ENCODE measurements at places on chromosomes 2 and 18.

DNA sequence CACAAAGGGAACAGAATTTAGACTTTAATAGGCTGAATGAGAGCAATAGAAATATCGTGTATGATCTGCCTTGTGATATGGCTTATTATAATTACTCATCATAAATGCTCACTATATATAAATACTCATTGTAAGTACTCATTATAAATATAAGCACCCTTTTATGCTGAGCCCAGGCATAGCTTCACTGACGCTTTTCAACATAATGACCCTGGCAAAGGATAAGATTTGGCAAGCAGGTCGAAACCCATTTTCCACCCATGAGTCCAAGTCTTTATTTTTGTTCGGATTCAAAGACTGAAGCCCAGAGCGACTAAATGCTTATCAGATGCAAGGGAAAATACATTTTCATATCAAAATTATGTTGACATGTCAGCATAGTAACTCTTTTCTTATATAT, 500.4 kb downstream of the SLC4A3 start:
- DNase-seq = no peak

DNA sequence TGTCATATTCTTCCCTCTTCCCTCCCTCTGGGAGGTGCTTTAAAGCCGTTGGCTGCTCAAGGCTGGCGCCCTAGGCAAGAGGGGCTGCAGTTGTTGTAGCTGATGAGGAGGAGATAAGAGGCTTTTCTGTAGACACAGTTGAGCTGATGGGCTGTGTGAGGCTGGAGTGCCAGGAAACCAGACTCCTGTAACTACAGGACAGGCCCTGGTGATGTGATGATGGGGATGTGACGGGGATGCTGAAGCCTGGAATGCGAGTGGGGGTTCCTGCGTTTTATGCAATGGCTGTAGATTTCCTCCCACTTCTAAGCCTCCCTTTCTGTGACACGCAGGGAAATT, 5.7 kb upstream of the EFR3B start:
- DNase-seq = no peak

- DNase-seq = no peak
Measured at GRCh38 chr2:11042841-11043240, 112.4 kb upstream of the SLC66A3 start.

DNA sequence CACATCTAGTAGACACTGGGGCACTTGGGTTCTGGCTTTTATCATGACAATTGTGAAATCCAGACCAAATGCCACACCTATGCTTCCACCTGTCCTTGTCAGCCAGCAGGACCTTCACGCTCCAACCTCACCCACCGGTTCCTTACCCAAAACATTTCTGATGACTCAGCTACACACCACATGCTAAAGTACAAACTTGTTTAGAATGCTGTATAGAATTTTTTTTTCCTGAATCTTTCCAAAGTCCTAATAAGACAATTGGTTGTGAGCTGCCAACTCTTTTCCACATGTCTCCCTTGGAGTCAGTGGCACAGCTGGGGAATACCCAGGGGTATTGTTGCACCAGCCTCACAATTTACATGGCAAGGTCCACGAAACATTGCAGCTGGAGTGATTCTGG, 75.5 kb upstream of the LPIN2 start:
- no peak for DNase-seq

DNA sequence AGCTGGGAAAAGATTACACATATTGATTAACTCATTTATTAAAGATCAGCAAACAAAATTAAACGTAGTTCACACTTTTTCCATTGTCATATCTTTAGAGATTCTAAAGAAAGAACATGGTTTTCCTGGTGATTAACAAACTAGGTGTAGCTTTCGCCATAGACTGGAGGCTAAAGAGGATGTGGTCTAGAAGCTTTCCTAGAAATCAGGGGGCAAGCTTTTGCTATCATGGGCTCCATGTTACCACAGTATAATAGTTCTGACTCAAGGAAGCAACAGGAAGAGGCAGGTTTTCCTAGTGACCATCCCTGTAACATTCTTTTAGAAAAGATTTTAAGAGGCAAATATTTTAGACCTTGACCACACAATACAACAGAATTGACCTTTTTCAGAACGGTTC, 232.7 kb downstream of the METTL4 start:
- no peak for DNase-seq
